ENCODE measurements at places on chromosomes 1 and 21. TPM values are rescaled to one million over a fixed set of nuclear protein-coding genes. Genes with fewer than 3 reads are reported as not detected.

AMY1C gene
- not detected for total RNA-seq

HSD3B1 gene
- not detected for total RNA-seq

SLC9C2 gene
- not detected for total RNA-seq

VWA5B1 gene
- not detected for total RNA-seq

NUCKS1 gene
- total RNA-seq = 191 TPM

GRHL3 gene
- not detected for total RNA-seq

ZNF683 gene
- not detected for total RNA-seq

OPRD1 gene
- not detected for total RNA-seq

NPHS2 gene
- total RNA-seq = not detected

FAM110D gene
- total RNA-seq = not detected

PAPPA2 gene
- not detected for total RNA-seq

PROK1 gene
- not detected for total RNA-seq

OXCT2 gene
- 0.68 TPM for total RNA-seq

NLRP3 gene
- total RNA-seq = 0.18 TPM

TPTE gene
- total RNA-seq = not detected

NMNAT2 gene
- total RNA-seq = not detected

IFNLR1 gene
- 2.7 TPM for total RNA-seq

TCEA3 gene
- 14.5 TPM for total RNA-seq

MARK1 gene
- not detected for total RNA-seq

BMP8B gene
- 0.52 TPM for total RNA-seq

OR2T35 gene
- total RNA-seq = not detected

RASAL2 gene
- total RNA-seq = 0.05 TPM

FCRL6 gene
- 0.25 TPM for total RNA-seq

GIPC2 gene
- total RNA-seq = 0.05 TPM

CHRM3 gene
- not detected for total RNA-seq

LIN28A gene
- total RNA-seq = not detected

PALMD gene
- not detected for total RNA-seq

CCDC17 gene
- 3.2 TPM for total RNA-seq

PPM1J gene
- 0.32 TPM for total RNA-seq

AGO3 gene
- total RNA-seq = 27.6 TPM

KCNE2 gene
- not detected for total RNA-seq

UBL4B gene
- not detected for total RNA-seq

CNR2 gene
- 0.16 TPM for total RNA-seq

NAXE gene
- 64.5 TPM for total RNA-seq

GJA8 gene
- not detected for total RNA-seq

PRR9 gene
- not detected for total RNA-seq

FCRL2 gene
- not detected for total RNA-seq

SHE gene
- total RNA-seq = not detected

PLEKHA6 gene
- 0.23 TPM for total RNA-seq

ACOT7 gene
- total RNA-seq = 95.3 TPM

EFCAB7 gene
- total RNA-seq = 7.6 TPM
